ENCODE measurements at places on chromosomes 1 and 21. TPM values are rescaled to one million over a fixed set of nuclear protein-coding genes. Genes with fewer than 3 reads are reported as not detected.

DNAJC28 gene
- 4.9 TPM for total RNA-seq

CTSE gene
- 8.4 TPM for total RNA-seq

NLRP3 gene
- not detected for total RNA-seq

ATAD3C gene
- 1.9 TPM for total RNA-seq

CR1L gene
- not detected for total RNA-seq

TRNP1 gene
- total RNA-seq = 48.8 TPM

CLCA2 gene
- total RNA-seq = not detected

DNA sequence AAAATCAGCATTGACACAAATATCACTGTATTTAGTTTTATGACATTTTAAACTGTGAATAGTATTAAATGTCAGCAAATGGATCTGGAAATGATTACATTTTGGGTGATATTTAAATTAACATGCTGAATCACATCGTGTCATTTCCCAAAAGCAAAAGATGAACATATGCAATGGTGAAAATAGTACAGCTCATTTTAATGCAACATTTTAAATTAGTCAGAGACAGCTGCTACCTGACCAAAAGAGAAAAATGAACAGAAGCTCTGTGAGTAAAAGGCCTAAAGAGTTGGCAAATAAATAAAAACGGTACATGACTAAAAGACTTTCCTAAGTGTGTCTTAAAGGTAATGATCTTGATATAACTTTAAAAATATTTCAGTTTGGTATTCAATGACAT, 86.0 kb upstream of the GNG4 start:
- H3K27ac ChIP-seq = no peak overlapping the region
- no peaks in the 10 kb centered on the region for H3K27me3 ChIP-seq
- no peak for DNase-seq
- H3K4me1 ChIP-seq = no peaks in the 10 kb centered on the region
- no peak overlapping the region for H3K4me3 ChIP-seq
- peaks cover 9% of the 10 kb centered on the region for H3K36me3 ChIP-seq

DNA sequence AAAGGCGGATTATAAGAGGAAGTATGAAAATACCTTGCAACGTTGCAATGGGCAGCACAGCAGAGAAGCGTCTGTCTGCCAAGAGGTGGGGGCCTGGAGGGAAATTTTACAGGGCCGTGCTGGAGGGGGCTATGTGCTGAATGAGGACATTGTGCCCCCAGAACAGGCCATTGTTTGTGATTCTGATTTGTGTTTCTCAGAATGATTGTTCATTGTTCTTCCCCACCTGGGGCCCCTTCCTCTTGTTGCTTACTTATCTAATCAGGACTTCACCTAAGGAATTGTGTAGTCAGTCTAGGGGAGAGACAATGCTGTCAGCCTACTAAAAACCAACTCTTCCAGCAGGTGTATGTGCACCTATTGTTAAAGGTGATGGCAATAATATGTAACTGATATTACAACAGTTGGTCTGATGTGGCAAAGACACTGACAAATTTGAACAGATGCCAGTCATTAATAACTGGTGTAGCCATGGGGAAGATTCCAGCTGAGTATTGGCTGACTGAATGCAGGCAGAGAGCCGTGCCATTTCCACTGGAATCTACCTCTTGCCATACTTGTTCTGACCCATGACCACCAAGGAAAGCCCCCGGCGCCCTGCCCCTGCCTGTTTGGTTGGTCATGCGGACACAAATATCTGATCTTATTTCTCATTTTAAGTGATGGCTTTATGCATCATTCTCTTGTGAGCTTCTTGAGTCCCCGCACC, 45.2 kb upstream of the PSEN2 start:
- peaks cover 8% of the 10 kb centered on the region for H3K4me1 ChIP-seq
- peaks cover 13% of the 10 kb centered on the region for H3K27me3 ChIP-seq
- H3K4me3 ChIP-seq = no peak overlapping the region
- DNase-seq = no peak
- H3K36me3 ChIP-seq = no peaks in the 10 kb centered on the region
- no peak overlapping the region for H3K27ac ChIP-seq

DNA sequence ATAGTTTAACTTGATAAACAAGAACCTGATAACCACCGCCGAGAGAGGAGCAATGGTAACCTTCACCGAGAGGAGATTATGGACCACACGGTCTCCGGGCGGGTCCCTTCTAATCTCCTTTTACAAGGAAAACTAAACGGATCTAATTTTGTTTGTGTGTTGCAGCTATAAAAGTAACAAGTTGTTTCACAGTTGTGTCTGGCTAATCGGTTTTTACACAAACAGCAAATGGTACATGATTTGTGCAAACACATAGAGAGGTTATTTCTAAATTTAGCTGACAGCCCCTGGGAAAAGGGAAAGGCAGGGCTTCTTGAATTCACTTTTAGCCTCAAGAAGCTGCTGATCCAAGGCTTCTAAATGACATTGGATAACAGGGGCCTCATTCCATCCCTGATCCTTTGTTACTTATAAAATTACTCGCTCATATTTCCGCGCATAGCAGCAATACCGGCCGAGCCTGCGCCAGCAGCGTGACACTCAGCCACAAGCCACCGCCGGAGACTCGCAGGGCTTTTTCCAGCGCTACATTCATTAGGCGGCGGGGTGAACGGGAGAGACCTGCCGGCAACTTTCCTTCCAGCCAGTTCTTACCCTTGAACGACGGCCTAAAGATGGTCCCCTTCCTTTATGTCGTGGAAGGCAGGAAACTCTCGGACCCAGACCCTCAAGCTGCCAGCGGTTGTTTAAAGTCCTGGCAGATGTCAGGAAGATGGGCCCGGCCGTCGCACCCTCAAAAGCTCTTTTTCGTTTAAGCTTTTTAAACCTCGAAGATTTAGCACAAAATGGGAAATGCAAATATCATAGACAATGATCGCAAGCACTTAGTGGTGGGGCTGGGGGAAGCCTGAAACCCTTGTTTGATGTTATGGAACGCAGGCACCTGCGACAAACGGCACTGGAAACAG, 4.4 kb downstream of the FOXD3 start:
- no peak overlapping the region for H3K4me3 ChIP-seq
- H3K4me1 ChIP-seq = peaks cover 4% of the 10 kb centered on the region

- H3K36me3 ChIP-seq = peaks cover 20% of the 10 kb centered on the region
- no peaks in the 10 kb centered on the region for H3K4me1 ChIP-seq
- no peak overlapping the region for H3K4me3 ChIP-seq
- peak overlapping the region; percentile 37 for H3K27ac ChIP-seq
- no peaks in the 10 kb centered on the region for H3K27me3 ChIP-seq
These were observed 130.6 kb downstream of the LIPI start for GRCh38 chr21:14080040-14080763.

- H3K4me1 ChIP-seq = peaks cover 13% of the 10 kb centered on the region
- H3K36me3 ChIP-seq = no peaks in the 10 kb centered on the region
- no peak for DNase-seq
- H3K27me3 ChIP-seq = no peaks in the 10 kb centered on the region
- H3K4me3 ChIP-seq = no peak overlapping the region
These were observed 172.9 kb upstream of the RUNX1 start for GRCh38 chr21:35222021-35222420.

DNA sequence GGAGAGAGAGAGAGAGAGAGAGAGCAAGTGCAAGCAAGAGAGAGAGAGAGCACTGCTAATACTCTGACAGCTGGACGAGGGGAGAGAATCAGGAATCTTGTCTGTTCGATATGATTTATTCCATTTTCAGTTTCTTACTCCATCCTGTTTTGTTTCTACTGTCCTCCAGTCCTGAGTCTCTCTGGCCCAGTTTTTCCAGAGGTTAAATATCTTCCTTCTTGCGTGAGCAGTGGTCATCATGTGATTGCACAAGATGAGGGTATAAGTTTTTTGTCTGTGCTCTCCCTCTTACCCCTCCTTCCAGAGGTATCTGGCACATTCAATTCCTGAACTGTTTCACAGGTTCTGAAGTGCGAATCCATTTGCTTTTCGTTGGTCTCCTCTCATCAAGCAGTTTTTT, 16.8 kb downstream of the UBE2U start:
- no peaks in the 10 kb centered on the region for H3K4me1 ChIP-seq
- H3K27me3 ChIP-seq = no peaks in the 10 kb centered on the region
- no peak overlapping the region for H3K4me3 ChIP-seq
- no peak overlapping the region for H3K27ac ChIP-seq
- DNase-seq = no peak

DNA sequence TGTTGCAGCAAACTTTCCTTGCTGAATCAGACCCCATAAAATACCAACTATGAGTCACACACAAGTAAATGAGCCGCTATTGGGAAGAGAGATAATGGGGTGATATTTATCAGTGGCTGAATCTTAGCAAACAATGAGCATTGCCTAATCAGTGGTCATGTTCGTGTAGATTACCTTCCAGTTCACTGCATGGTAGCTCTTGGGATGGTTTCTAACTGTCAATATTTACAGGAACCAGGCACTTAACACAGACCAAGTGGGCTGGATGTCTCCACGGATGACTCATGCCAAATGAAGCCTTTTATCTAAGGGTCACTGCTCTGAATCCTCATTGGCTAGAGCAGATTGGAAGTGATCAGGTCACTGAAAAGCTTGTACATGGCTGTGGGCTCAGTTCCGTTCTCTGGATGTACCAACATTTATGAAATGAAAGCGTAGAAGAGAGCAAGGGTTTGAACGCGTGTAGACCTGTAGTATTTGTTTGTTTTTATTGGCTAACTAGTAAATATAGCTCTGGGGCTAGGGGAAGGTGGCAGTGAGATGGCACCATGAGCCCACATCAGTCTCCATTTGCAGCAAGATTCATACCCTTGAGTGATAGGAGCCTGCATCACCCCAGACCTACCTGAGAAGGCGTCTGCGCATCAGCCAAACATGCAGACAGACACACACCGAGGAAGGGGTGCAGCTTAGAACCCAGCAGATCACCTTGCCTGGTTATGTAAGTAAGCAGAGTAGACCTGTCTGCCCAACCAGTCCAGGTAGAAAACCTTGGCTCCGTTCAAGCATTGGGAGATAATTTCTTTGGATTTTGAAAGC, 153.3 kb downstream of the TOMM20 start:
- peaks cover 60% of the 10 kb centered on the region for H3K4me1 ChIP-seq
- no peak for DNase-seq
- no peaks in the 10 kb centered on the region for H3K36me3 ChIP-seq
- no peak overlapping the region for H3K4me3 ChIP-seq
- no peaks in the 10 kb centered on the region for H3K27me3 ChIP-seq

DNA sequence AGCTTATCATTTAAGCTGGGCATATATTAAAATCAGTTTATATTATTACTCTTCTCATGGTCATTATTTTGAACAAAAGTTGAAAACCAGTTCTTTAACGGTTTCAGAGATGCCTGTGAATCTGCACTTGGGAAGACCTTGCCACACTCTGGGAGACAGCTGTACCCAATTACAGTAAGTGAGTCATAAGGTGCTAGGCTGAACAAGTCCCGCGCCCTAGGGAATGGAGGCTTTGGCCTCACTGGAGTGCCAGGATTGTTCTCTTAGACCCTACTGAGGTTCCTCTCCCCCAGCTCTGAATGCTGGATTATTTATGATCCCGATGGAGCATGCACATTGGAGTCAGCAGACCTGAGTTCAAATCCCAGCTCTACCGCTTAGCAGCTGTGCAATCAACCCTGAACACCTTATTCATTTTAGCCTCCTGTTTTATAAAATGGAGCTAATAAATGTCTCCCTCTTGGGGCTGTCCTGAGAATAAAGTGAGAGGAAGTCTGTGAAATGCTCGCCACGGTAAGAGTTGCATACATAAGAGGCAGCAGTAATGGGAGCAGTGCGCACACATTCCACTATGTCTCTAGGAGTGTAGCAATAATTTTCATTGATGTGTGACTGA, 266.2 kb downstream of the FOXD2 start:
- H3K36me3 ChIP-seq = no peaks in the 10 kb centered on the region
- DNase-seq = no peak
- peaks cover 6% of the 10 kb centered on the region for H3K4me1 ChIP-seq
- H3K4me3 ChIP-seq = no peak overlapping the region
- H3K27me3 ChIP-seq = peaks cover 70% of the 10 kb centered on the region

DNA sequence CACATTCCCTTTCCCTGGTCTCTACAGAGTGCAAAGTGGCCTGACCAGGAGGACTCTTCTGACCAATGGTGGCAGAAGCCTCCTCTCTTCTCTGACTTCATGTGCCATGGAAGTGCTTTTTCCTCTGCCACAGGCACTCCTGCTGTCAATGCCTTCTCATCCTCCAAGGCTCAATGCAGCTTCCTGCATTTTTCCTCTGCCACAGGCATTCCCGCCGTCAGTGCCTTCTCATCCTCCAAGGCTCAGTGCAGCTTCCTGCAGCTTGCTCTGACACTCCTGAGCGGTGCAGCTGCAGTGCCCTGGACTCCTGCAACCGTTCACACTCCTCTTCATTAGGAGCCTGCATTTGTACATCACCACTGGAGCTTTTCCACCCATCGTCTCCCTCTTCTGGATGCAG, 4.7 kb upstream of the ADARB1 start:
- no peaks in the 10 kb centered on the region for H3K36me3 ChIP-seq
- peaks cover 2% of the 10 kb centered on the region for H3K27me3 ChIP-seq
- H3K27ac ChIP-seq = no peak overlapping the region
- H3K4me1 ChIP-seq = peaks cover 9% of the 10 kb centered on the region
- H3K4me3 ChIP-seq = no peak overlapping the region

DNA sequence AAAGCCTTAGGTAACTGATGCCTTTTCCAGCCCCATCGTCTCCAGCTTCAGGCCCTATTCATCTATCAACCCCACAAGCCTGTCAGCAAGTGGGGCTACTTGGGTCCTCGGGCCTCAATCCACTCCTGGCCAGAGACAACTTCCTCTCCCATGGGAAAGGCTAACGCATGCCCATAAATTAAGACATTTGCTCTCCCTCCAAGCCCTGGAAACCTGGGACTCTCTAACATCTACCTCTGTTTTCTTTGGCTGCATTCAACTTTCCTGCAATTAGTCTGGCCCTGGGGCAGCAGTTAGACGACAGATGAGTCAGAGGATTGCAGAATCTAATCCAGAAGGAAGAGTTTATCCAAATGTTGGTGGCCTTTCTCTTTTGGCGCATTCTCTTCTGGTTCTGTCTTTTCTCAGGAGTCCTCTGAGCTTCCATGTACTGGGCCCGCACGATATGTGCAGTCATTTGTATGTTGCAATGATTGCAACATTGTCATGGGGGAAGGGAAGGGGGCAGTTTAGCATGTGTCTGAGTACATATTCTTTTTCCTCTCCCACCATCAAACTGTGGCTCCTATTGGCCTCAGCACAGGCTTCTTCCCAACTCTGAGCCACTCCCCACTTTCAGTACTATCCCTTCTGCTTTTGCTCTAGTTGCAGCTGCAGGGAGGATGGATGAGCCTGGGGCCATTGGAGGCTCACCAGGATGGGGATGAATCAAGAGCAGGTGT, 54.4 kb downstream of the NAV1 start:
- DNase-seq = no peak
- no peaks in the 10 kb centered on the region for H3K27me3 ChIP-seq
- no peak overlapping the region for H3K4me3 ChIP-seq
- no peaks in the 10 kb centered on the region for H3K4me1 ChIP-seq
- no peak overlapping the region for H3K27ac ChIP-seq

DNA sequence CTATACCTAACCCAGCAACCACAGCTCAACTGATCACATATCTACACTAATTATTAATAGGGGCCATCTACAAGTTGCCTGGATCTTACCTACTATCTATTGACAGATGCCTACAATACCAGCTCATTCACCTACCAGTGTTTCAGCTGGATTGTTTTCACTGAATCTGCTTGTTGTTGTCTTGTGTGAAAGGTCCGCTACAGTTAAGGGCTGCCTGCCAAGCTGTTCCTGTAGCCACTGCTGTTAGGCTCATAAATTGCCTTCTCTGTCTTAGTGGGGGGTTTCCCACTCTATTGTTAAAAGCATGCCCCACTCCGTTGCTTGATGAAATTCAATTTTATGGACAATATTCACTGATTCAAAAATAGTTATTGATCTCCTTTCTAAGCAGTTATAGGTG, 199.7 kb upstream of the TMPRSS15 start:
- no peaks in the 10 kb centered on the region for H3K36me3 ChIP-seq
- H3K4me3 ChIP-seq = no peak overlapping the region

All from progenitor cell of endocrine pancreas (in vitro differentiated cells).